Astrocyte (in vitro differentiated cells and primary cell): ENCODE measurements at places on chromosomes 7 and 10. TPM values are rescaled to one million over a fixed set of nuclear protein-coding genes. Genes with fewer than 3 reads are reported as not detected.
A peak's percentile ranks its signal among the peaks of the same experiment; 100 is the strongest.

GRCh38 chr7:6435486-6436384, 12.0 kb downstream of the DAGLB start:
- peak; percentile 41 for DNase-seq

DNA sequence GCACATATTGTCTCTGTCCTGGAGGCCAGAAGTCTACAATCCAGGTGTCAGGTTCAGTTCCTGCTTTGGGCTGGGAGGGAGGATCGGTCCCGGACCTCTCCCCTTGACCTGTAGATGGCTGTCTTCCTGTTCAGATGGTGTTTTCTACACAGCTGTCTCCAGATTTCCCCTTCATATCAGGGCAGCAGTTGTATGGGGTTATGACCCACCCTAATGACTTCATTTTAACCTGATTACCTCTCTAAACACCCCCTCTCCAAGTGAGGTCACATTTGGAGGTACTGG, 38.7 kb downstream of the ZNF467 start:
- no peak for DNase-seq

DNA sequence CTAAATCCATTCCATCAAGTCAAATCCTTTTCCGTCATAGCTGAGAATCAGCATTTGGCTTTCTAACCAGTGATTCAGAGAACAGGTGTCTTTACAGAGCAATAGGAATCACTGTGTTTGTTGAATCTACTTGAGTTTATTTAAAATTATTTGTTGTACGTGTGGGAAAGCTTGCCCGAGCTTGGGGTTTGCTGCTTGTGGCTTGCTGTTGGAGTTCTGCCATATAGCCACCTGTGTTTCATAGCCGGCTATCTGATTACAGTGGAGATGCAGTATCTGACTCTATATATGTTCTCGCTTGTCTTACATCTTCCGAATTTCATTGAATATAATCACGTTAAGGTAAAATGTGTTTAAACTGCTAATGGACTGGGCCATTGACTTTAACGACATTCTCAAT, 274.3 kb upstream of the MKI67 start:
- no peak for DNase-seq

GRCh38 chr7:999149-999879, 16.3 kb downstream of the CYP2W1 start:
- DNase-seq, result no peak

DNA sequence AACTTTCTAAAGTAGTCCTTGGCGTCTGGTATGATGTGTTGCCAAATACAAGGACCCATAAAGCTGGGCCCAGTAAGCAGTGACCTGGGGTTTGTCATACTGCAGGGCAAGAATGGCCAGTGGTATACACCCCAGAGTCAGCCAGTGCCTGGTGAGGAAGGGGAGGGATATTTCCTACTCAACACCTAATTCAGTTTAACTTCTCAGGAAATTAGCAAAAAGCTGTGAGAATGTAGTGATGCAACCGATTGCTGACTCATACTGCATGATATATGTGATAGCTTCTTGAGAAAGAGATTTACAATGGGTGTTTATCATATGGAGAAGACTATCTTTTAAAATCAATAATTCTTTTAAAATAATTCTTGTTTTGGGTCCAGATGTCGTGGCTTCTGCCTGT, 889.3 kb upstream of the CELF2 start:
- peak; percentile 4 for DNase-seq

DNA sequence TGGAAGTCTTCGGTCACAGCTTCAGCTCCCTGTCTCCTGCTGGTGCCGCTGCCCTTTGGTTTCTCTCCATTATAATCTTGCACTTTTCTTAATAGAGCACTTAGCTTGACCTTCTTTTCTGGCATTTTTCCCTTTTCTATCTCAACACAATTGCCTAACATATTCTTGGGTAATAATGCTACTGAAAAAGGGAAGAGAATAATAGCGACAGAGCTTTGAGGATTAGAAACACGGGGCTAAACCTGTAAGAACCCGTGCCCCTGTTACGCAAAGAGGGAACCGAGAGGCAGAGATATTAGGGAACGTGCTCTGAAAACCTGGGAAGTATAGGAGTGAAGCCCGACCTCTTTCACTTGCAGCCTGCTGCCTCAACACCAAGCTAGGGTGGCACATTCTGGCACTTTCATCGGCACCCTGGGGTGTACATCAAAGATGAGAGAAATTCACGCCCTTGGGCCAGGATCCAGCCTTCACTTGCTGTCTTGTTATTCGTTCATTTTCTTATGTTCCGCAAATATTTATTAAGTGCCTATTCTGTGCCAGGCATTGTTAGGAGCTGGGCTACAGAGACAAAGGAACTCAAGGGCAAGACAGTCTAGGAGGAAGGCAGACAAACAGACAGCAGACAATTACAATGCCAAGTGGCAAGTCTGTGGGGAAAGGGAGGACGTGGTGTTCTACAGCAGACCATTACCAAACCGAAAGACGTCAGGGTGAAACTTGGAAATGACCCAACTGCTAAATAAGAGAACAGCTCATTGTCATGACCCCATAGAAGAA, 33.0 kb upstream of the GALNTL5 start:
- DNase-seq, result no peak

DNA sequence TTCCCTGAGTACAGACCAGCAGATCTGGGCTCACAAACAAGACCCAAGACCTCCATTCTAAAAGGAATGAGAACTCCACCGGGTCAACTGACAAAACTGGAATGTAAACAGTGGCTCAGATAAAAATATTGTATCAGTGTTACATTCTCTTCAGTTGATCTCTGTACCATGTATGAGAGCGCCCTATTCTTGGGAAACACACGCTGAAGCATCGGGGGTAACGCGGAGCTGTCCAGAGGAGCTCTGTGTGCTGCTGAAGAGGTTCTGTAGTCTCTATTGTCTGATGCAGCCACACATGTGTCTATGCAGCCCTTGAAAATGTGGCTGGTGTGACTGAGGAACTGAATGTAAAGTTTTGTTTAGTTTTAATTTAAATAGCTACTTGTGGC, 39.7 kb downstream of the HIPK2 start:
- no peak for DNase-seq

GRCh38 chr7:74294191-74294998, 5.2 kb downstream of the CLIP2 start:
- no peak for DNase-seq

DNA sequence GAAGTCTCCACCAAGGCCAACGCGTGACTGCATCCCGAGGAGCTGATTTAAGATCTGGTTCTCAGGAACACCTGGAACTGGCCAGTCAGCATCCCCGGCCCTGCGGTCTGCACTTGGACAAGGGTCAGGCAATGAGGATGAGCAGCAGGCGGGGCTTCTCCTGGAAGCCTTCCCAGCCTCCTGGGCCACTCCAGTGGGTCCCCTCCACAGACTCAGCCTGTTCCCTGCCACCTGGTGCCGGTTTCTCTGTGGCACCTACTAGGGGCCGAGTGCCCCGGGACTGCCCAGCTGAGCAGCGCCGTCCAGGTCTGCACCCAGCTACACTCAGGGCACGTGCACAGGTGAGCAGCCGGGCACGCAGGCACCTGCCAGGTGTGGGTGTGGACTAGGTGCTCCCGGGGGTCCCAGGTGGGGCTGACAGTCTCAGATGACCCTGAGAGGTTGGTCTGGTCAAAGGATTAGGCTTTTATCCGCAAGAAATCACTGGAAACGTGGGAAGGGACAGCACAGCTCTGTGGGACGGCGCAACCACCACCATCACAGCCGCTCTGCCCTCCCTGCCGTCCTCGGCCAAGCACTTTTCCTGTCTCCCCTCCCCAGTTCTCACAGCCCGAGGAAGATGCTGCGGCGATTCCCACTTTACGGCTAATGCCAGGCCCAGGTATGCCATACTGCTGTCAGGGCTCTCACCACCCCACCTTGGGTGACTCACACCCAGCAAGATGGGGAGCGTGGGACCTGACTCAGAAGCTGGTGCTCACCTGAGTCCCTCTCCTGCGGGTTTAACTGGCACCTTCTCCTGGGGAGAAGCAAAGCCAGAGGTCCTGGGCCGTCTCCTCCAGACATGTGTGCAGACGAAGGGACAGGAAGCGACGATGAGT, 166.0 kb downstream of the RNF216 start:
- no peak for DNase-seq

DNA sequence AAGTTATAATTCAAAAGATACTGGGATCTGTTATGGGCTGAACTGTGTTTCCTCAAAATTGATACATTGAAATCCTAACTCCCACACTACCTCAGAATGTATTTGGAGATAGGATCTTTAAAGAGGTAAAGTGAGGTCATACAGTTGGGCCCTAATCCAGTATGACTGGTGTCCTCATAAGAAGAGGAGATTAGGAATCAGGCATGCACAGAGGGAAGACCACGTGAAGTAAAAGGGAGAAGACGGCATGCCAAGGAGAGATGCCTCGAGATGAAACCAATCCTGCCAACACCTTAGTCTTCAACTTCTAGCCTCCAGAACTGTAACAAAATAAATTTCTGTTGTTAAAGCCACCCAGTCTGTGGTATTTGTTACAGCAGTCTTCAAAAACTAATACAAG, 5.9 kb upstream of the CFAP69 start:
- no peak for DNase-seq

DNA sequence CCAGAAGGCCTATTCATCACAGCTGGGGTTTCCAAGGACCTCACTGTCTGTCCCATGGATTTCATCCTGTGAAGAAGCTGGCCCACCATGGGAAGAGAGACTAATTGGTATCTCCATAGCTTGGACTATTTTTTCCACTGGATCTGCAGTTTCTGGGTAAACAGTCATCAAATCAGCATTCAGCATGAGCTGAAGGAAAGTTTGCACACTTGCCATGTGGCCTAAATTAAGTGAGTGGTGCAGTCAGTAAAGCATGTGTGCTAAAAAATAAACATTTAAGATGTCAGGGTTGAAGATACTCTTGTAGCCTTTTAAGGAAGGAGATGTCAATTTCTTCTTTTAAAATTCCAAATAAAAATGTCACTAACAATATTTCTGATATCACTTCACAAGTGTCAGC, 381.1 kb upstream of the ZMIZ1 start:
- no peak for DNase-seq

DNA sequence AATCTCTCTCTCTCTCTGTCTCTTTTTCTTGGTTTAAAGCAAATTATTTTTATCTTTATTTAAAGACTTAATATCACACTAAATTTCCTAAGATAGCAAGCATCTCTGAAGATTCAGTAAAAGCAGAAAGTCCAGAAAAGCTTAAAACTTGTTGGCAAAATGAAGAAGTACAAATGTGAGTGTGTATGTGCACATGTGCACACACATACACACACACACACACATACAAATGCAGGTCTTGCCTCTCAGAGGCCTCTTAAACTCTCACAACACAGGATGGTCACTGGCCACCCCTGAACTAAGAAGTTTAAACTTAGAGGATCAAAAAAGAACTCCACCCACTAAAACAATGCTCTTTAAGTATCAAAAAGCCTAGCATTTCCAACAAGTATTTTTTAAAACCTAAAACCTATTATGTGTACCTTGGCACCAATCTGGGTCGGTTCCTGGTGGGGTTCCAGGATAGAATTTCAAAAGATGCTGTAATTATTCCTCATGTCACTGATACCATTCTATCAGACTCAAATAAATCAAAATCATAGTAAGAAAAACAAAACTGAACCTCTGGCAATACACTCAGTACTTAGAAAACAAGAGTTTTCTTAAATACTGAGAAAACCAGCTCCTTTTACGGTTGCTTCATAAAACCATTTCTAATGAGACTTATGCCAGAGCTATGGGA, 55.0 kb downstream of the SORBS1 start:
- peak; percentile 47 for DNase-seq

DNA sequence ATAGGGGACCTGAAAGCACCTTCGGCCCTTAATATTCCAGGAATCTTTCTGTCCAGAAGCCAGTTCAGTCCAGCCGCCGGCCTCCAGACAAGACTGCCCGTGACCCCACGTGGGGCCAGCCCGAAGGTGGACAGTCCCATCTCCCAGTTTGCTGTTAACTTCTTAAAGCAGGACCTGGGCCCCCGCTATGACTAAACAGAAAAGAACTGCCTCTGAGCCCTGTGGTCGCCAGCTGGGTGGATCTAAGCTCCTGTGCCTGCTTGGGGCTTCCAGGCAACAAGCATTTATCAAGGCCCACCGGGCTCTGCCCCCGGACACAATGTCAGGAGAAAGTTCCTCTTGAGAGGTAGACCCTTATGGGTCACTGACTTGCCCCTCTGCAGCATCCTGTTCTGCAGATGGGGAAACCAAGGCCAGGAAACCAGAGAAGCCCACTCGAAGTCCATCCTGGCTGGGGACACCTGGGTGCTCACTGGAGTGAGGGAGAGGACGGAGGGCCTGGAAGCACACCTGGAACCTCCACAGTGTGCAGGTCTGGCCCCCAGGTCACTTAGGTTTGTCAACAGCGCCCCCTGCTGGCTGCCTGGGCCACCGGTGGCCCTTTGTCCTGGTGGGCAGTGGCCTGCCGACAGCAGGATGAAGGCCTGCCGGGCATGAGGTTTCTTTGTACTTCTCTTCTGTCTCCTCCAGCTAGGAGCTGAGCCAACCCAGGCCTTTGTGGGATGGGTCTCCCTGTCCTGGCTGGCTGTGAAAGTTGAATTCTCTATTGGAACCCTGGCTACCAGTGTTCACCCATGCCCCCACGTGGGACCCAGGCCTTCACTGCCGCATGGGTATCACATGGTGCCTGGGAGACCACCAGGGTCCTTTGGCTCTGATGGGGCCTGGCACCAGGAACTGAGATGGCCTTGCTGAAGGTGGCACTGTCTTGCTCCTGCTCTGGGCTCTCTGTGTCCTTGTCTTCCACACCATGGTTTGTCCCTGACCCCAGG, 128.0 kb downstream of the ZMIZ1 start:
- no peak for DNase-seq

Gene EMX2
- total RNA-seq, result not detected in 2 replicates

Gene PAXIP1
- 10.1 and 12.7 TPM in 2 replicates for total RNA-seq

Gene ABCC2
- 0.31 and 0.59 TPM in 2 replicates for total RNA-seq

Gene MICALL2
- total RNA-seq, result 41.5 and 43.4 TPM in 2 replicates

Gene GBX1
- total RNA-seq, result not detected in 2 replicates

Gene RBM17
- 69.7 and 71.3 TPM in 2 replicates for total RNA-seq

Gene PDLIM1
- 316 and 320 TPM in 2 replicates for total RNA-seq
